Purkinje cell (primary cell): ENCODE measurements at places on chromosomes 7 and 10. TPM values are rescaled to one million over a fixed set of nuclear protein-coding genes. Genes with fewer than 3 reads are reported as not detected.

The APBB1IP gene
- not detected in 2 replicates for polyA plus RNA-seq

The FXYD4 gene
- not detected in 2 replicates for polyA plus RNA-seq

The KIAA1549 gene
- 1.0 TPM in 1 of 2 replicates, not detected in the other for polyA plus RNA-seq

The CEP55 gene
- polyA plus RNA-seq = not detected in 2 replicates

The ANKRD7 gene
- 5.8 TPM in 1 of 2 replicates, not detected in the other for polyA plus RNA-seq

The MYO1G gene
- polyA plus RNA-seq = 0.31 TPM in 1 of 2 replicates, not detected in the other

The ARHGEF35 gene
- not detected in 2 replicates for polyA plus RNA-seq

The TAS2R5 gene
- polyA plus RNA-seq = not detected in 2 replicates

The NANOS1 gene
- 1.4 and 1.6 TPM in 2 replicates for polyA plus RNA-seq

The GHRHR gene
- not detected in 2 replicates for polyA plus RNA-seq

The PHTF2 gene
- polyA plus RNA-seq = 24.3 and 28.3 TPM in 2 replicates

The PILRA gene
- polyA plus RNA-seq = 5.6 and 8.2 TPM in 2 replicates

The SLIT1 gene
- polyA plus RNA-seq = 13.6 TPM in 1 of 2 replicates, not detected in the other

The LRRC4 gene
- polyA plus RNA-seq = 1.2 and 3.0 TPM in 2 replicates

The FASTK gene
- polyA plus RNA-seq = 1.3 and 1.9 TPM in 2 replicates

The AIMP2 gene
- 14.1 and 23.2 TPM in 2 replicates for polyA plus RNA-seq

The HMX2 gene
- not detected in 2 replicates for polyA plus RNA-seq

The THNSL1 gene
- 18.5 and 21.8 TPM in 2 replicates for polyA plus RNA-seq

The DRGX gene
- polyA plus RNA-seq = 0.25 and 4.2 TPM in 2 replicates

The SSC4D gene
- 0.32 and 0.40 TPM in 2 replicates for polyA plus RNA-seq

The NPC1L1 gene
- not detected in 2 replicates for polyA plus RNA-seq

The EXOC6 gene
- polyA plus RNA-seq = 24.8 and 25.7 TPM in 2 replicates

The ASB4 gene
- not detected in 2 replicates for polyA plus RNA-seq

The HOXA1 gene
- polyA plus RNA-seq = not detected in 2 replicates

The GFRA1 gene
- 8.8 and 12.0 TPM in 2 replicates for polyA plus RNA-seq

The AFAP1L2 gene
- 0.62 and 2.6 TPM in 2 replicates for polyA plus RNA-seq

The CALCR gene
- polyA plus RNA-seq = not detected in 2 replicates

The UNCX gene
- polyA plus RNA-seq = 0.12 TPM in 1 of 2 replicates, not detected in the other

The CAMK2B gene
- 164 and 201 TPM in 2 replicates for polyA plus RNA-seq

The TLX1 gene
- polyA plus RNA-seq = not detected in 2 replicates

The EGR2 gene
- 0.16 TPM in 1 of 2 replicates, not detected in the other for polyA plus RNA-seq

The TMEM196 gene
- 2.9 TPM in 1 of 2 replicates, not detected in the other for polyA plus RNA-seq

The ACSM6 gene
- not detected in 2 replicates for polyA plus RNA-seq

The TEX36 gene
- polyA plus RNA-seq = not detected in 2 replicates

The CD36 gene
- polyA plus RNA-seq = 0.32 TPM in 1 of 2 replicates, not detected in the other

The NPSR1 gene
- not detected in 2 replicates for polyA plus RNA-seq

The CUZD1 gene
- polyA plus RNA-seq = 0.66 TPM in 1 of 2 replicates, not detected in the other

The SPDYE8 gene
- not detected in 2 replicates for polyA plus RNA-seq

The MRPS24 gene
- polyA plus RNA-seq = 249 and 288 TPM in 2 replicates

The GIMAP5 gene
- polyA plus RNA-seq = 1.3 TPM in 1 of 2 replicates, not detected in the other
